Activated gamma-delta T cell (primary cell): ENCODE measurements at places on chromosomes 2 and 18.

- DNase-seq: no peak
Measured at GRCh38 chr2:77713412-77713811, 191.2 kb upstream of the LRRTM4 start.

DNA sequence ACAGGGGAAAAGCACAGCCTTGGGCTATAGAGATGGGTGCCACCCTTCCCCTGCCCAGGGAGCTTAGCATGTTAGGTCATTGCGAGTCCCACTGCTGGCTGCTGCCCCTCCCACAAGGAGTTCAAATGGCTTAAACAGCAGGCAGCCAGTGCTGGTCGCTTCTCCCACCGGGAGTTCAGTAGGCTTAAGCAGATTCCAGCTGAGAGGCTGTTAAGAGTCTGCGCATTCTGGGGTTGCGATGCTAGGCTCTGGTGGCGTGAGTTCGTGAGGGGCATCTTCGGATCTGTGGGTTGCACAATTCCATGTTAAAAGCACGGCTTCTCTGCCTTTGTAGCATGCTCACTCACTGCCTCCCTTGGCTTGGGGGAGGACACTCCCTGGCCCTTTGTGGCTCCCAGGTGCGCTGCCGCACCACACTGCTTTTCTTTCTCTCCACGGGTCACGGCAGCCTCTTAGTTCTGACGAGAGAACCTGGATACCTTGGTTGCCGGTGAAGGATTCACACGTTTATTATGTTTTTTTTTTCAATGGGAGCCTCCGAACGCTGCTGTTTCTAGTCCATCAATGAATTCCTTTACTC, 93.2 kb downstream of the UNC80 start:
- DNase-seq: no peak

- no peak for DNase-seq
Measured at GRCh38 chr2:164625378-164625971, 4.2 kb upstream of the GRB14 start.

- DNase-seq: no peak
Measured at GRCh38 chr2:206918263-206918662, 21.1 kb upstream of the CPO start.

DNA sequence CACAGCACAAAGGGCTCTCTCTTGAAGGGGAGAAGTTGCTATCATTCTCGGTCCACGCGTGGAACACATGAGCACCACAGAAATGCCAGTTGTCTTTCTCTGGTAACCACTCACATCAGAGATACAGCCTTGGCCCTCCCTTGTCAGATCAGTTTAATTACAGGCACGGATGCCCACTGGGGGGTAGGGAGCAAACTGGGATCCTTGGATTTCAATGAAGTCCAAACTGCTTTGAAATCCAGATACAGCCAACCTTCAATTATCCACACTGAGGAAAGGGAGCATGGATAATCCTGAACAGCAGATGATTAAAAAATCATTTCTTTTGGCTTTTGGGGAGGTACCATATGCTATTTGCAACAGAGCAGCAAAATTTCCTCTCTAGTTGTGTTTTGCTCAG, 63.7 kb upstream of the DAPL1 start:
- no peak for DNase-seq

DNA sequence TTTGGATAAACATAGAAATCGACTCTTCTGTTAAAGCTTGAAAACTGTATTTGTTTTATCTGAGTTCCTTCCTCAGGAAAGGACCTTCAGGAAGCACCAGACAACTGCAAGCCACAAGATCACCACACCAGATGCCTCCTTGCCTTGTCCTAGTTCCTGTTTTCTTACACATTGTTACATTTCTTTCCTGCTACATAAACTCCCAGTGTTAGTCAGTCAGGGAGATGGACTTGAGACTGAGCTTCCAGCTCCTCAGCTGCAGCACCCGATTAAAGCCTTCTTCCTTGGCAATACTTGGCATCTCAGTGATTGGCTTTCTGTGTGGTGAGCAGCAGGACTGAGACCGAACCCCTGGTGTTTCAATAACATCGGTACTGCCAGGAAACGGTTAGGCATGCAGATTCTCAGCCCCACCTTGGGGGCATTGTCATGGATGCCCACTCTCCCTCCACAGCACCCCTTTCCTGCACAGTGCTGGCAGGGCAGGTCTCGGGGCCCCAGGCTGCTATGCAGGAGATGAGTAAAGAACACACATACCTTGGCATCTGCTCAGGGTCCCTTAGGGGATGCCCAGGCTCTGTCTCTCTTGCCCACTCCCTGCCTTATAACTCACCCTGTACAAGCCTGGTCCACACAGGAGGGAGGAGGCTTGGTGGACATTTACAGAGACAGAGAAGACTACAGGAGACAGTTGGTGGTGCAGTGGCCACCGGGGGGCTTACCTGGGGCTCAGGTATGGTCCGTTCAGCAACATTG, 32.6 kb downstream of the ANKMY1 start:
- DNase-seq: no peak

- DNase-seq: no peak
Measured at GRCh38 chr2:230777721-230778120, 65.1 kb downstream of the CAB39 start.

- DNase-seq: no peak
Measured at GRCh38 chr2:167946441-167946841, 301.0 kb downstream of the STK39 start.

DNA sequence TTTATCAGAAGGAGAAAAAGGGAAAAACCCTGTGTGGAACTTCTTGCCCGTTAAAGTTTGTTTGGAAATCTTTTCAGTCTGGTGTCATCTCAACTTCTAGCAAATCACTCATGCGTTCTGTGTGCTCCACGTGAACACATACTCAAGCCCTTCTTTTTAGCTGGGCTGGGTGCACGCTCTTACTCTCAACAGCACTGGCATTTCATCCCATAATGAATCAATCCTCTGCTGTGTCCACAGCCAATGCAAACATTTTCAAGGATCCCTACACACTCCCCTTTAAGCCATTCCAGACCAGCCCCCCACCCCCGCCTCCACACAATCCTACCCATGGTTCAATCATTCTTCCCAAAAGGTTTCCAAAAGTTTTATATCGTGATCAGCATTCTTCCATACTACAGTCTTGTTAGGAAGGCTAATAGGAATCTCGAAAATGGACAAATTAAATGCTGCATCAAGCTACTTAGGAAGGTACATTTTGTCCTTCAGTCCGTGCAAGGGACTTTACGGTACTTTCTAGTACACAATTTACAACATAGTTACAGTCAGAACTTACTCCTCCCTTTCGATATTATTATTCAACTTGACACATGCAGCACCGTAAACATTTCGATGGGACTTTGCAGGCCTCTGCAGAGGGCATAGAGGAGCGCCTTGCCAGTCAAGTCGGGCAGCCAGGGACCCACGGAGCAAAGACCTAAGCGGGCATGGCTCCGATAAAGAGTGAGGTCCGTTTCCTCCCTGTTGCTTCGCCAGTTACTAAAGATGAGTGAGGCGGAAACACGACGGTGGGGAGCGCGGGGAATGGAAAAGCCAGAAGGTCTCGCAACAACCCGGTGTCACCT, 1.4 kb downstream of the PTGR3 start:
- DNase-seq: no peak

DNA sequence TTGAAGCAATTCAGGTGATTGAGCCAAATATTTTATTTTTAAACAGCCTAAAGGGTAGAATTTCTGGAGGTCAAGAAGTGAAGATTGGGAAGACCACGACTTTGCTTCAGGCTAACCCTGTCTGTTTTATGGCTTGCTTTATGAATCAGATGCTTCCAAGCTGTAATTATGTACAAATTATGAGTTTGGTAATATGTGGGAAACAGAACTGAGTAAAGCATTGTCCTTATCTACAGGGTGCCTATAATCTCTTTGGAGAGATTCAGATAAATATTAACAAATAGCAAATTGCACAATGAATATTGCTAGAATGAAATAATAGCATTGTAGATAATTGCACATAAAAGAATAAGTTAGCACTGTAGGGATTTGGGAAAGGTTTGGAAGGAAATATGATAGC, 539.4 kb upstream of the CDH2 start:
- DNase-seq: no peak

GRCh38 chr18:48127606-48128005, 197.1 kb upstream of the SMAD2 start:
- DNase-seq: no peak

GRCh38 chr2:138922973-138923563, 142.9 kb upstream of the NXPH2 start:
- DNase-seq: no peak

- no peak for DNase-seq
Measured at GRCh38 chr2:120283649-120284048, 31.0 kb downstream of the RALB start.

DNA sequence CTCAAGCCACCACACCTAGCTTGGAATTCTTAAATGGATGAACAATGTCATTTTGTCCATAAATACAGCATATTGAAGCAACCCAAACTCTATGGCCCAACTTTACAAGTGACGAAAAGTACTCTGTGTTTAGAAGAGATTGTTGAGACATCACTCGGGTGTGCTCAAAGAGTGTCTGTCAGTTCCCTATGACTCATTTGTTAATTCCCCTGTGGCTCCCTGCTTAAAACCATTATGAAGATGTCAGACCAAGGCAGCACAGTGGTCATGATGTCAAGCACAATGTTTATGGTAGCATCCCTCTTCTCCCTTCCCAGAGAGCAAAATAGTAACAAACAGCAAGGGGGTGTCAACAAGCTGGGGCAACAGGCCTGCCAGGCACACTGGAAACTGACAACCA, 3.0 kb downstream of the LYG1 start:
- no peak for DNase-seq

GRCh38 chr2:144429396-144430112, 90.4 kb downstream of the ZEB2 start:
- no peak for DNase-seq

GRCh38 chr18:40088130-40088529, 1866.9 kb upstream of the PIK3C3 start:
- DNase-seq: no peak

DNA sequence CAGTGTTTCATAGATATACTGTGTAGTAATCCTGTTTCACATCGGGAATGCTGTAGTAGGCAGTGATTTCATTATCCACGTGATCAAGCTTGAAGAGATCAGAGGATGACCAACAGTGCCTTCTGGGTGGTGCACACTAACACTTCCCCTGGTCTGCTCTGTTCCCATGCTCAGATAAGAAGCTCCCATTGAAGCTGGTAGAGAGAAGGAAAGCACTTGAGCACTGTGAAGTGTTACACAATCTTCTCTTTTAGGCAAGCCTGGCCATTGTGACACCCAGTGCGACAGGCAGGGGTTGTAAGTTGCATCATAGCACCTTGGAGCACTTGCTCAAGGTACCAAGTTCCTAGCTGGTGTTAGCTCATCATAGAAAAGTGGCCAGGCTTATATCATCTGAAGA, 30.6 kb upstream of the GPD2 start:
- no peak for DNase-seq

DNA sequence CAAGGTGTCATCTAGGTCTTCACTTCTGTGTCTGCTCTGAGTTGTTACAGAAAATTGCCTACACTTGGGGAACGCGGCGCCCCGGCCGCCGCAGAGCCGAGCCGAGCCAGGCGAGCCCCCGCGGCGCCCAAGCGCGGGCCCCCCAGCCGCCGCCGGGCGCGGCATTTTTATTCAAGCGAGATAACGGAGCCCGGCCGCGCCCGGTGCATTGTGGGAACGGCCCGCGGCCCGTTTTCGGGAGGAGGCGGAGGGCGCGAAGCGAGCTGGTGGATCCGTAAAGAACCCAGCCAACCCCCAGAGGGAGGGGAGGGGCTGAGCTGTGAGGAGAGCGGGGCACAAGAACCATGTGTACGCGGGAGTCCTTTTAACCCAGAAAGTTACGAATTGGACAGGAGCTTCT, 191.8 kb downstream of the FTCDNL1 start:
- no peak for DNase-seq

GRCh38 chr2:210584834-210585233, 28.4 kb downstream of the CPS1 start:
- no peak for DNase-seq

DNA sequence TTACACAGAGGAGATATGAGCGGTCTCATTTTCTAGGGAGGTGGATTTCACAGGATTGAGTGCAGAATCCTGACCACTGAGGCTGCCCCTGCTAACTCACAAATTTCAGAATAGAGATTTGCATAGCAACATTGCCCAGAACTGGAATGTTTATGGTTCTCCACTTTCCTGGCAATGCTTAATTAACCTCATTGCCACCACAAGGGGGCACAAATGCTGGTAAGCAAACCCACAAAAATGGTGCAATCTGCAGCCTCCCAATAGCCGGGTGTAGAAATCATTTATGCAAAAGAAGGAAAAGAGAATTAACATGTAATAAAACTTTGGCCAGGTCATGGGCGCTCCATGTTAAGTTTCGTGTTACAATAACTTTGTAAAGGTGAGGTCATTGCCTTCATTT, 112.4 kb downstream of the CYRIA start:
- DNase-seq: no peak

DNA sequence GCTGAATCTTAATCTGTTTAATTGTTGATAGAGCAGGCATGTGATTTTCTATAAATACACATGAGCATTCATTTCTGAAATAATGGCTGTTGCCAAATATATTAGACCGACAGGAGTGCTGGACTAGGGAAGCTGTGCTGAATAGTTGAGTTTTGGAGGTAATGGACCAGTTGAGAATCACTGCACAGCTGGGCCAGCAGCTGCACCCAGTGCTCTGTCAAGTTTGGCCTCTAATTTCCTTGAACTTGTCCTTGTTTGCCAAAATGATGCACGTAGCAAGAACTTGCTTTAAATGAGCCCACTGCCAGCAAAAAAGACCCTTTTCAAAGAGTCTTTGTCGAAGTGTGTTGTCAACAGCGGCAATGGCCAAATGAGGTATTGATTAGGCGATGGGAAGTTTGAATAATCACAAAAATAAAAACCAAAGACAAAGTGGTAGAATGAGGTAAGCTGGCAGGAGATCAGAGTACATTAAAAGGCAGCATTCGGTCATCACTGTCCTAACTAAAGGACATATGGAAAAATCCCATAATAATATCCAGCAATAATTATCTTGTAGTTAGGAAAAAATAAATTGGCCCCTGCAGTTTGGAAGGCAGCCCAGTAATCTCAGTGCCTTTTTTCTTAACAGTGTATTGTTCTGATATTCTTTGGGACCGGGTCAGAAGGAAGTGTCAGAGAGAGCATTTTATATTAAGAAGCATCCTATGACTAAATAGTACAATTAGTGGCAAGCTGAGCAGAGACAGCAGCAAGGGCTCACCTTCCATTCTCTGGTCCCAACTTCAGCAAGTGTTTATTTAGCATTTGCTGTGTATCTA, 126.2 kb downstream of the RAPGEF4 start:
- no peak for DNase-seq

- DNase-seq: no peak
Measured at GRCh38 chr2:88500691-88501090, 48.2 kb upstream of the FOXI3 start.

DNA sequence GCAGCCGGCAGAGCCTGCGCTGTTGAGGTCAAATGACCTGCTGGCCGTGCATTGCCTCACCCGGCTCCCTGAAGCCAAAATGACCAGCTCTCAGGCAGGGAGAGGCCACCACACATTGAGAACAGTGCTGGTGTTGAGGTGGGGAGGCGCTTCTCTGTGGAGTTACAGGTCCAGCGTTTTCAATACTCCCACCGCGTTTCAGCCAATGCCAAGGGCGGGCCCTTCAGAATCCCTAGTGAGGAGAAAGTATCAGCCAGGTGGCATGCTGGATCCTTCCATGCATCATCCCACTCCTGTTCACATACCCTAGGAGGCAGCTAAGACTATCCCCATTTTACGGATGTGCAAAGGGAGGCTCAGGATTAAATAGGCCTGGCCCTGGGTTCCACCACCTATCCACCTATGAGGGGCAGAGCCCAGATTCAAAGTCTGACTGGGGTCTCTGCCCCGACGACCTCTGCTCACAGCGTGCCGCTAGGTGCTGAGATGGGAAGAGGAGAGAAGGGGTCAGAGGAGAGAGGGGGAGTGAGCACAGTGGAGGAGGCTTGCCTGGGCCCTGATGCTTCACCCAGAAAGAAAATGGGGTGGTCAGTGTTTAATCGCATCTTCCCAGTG, 137.6 kb upstream of the ID2 start:
- no peak for DNase-seq
